Fibroblast of pulmonary artery (primary cell): ENCODE measurements at places on chromosomes 12 and 14.
A peak's percentile ranks its signal among the peaks of the same experiment; 100 is the strongest.

- no peak for DNase-seq
Observed at GRCh38 chr14:98593361-98593761, 678.6 kb downstream of the BCL11B start.

- DNase-seq: no peak
Observed at GRCh38 chr14:33812601-33813000, 138.3 kb downstream of the EGLN3 start.

DNA sequence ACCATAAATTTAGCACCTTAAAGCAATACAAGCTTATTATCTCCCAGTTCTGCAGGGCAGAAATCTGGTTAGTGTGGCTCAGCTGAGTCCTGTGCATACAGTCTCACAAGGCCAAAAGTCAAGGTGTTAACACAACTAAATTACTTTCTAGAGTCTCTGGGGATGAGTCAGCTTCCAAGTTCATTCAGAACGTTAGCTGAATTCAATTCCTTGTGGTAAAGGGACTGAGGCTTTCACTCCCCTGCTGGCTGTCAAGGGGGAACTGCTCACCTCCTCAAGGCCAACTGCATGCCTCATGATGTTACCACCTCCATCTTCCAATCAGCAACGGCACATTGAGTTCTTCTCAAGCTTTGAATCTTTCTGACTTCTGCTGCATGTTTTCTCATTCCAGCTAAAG, 27.6 kb downstream of the EML5 start:
- peak; percentile 0 for DNase-seq

DNA sequence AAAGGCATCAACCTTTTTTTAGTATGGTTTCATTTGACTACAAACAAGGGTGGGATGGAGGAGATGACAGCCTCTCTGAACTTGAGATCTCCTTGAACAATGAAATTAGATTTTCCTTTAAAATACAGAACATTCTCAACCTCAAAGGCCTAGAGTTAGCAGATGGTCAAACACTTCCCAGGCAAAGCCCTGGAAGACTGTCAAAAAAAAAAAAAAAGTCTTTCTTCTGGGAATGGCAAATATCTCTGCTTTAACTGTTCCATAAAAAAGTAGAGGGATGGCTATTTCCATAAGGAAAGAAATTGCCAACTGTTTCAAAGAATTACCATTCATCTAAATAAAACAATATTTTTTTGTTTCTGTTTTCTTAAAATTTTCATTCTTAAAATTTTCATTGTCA, 870.8 kb downstream of the GALC start:
- DNase-seq: no peak

DNA sequence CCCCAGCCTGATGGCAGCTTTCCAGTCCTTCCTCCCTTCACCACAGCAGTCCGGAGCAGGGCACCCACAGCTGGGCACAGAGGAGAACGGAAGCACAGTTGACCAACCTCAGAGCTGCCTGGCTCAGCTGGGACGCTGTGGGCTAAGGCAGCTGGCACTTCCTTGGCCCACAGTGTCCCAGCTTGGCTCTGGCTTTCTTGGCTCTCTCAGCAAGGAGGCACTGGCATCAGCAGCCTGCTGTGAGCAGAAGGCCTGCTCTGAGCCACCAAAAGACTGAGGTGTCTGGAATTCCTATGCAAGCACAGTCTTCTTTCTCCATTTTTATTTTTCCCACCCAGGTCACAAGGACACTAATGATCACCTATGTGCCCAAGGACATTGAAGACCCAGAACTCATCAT, 32.6 kb downstream of the NGB start:
- DNase-seq: no peak

- no peak for DNase-seq
Observed at GRCh38 chr14:91098591-91098990, 15.3 kb upstream of the DGLUCY start.

DNA sequence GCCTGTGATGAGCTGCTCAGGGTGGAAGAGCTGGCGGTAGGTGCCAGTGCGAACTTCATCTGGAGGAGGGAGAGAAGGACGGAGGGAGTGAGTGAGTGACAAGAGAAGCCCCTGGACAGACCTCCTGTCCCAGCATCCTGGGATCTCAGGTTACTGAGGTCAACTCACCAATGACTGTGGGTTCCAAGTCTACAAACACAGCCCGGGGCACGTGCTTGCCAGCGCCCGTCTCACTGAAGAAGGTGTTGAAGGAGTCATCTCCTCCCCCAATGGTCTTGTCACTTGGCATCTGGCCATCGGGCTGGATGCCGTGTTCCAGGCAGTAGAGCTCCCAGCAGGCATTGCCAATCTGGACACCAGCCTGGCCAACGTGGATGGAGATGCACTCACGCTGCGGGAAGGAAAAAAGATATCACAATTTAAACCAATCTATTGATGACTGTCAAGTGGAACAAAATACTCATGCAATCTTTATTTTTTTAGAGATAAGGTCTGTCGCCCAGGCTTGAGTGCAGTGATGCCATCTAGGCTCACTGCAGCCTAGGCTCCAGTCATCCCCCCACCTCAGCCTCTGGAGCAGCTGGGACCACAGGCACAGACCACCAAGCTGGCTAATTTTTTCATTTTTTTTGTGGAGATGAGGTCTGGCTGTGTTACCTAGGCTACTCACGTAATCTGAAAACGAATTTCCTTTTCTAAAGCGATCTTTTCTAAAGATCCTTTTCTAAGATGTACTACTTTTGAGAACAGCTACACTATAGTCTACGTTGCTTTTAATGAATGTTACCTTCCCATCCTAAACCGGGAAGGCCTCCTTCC, 1.7 kb downstream of the TUBA1B start:
- no peak for DNase-seq

DNA sequence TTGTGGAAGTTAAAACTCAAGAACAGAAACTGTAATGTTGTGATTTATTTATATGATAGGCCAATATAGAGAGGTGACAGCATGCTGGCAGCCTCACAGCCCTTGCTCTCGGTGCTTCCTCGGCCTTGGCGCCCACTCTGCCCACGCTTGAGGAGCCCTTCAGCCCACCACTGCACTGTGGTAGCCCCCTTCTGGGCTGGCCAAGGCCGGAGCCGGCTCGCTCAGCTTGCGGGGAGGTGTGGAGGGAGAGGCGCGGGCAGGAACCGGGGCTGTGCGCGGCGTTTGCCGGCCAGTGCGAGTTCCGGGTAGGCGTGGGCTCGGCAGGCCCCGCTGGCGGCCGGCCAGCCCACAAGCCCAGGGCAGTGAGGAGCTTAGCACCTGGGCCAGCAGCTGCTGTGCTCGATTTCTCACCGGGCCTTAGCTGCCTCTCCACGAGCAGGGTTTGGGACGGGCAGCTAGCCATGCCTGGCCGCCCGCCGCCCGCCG, 65.8 kb upstream of the SLC8A3 start:
- DNase-seq: peak; percentile 29

GRCh38 chr14:36580141-36580855, 2.1 kb downstream of the NKX2-8 start:
- DNase-seq: no peak

DNA sequence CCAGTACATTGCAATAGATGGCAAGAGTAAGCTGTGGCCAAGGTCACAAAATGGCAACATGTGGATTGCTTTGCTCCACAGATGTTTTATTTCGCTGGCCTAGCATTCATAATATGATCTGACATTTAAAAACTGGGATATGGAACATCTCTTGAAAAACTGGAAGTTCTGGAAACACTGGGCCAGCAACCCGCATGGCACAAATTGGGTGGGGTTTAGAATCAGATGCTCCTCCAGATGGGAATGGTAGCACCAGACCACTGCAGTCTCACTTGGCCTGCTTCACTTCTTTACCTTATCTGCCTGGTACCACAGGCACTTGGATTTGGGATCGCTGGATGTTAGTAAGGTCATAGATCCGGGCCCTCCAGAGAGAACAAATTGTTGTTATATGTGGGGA, 10.1 kb downstream of the ZC2HC1C start:
- DNase-seq: no peak

DNA sequence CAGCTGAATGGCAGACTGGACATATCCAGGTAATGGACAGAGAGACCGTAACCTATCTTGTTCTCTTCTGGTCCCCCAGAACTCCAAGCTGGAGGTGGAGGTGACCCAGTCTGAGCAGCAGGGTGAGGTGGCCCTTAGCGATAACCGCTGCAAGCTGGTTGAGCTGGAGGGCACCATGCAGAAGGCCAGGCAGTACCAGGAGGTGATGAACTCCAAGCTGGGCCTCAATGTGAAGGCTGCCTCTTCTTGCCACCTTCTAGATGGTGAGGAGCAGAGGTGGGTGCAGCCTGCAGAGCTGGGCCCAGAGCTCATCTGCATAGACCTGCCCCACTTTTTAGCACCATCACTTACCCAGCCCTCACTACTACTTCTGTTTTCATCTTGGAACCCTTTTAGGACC, 7.2 kb upstream of the KRT86 start:
- DNase-seq: no peak

- DNase-seq: no peak
Observed at GRCh38 chr14:101009531-101009930, 106.0 kb upstream of the RTL1 start.

DNA sequence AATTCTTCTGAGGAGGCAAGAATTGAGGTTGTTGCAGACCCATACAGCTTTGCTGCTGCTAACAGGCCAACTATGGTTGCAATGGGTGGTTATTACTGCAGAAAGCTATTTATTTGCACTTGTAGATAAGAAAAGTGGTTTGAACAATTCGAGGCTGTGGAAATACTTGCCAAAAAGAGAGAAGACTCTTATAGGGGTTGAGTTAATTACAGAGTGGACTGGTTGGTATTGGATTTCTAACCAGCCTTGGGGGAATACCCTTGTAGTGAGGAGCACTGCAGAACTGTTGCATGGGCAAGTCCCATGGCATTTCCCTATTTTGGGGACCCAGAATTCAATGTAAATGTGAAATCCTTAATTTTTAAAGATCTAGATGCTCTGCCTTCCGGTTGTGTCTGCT, 120.5 kb downstream of the KCNMB4 start:
- DNase-seq: no peak

GRCh38 chr14:61511558-61511948, 183.8 kb upstream of the HIF1A start:
- DNase-seq: no peak

DNA sequence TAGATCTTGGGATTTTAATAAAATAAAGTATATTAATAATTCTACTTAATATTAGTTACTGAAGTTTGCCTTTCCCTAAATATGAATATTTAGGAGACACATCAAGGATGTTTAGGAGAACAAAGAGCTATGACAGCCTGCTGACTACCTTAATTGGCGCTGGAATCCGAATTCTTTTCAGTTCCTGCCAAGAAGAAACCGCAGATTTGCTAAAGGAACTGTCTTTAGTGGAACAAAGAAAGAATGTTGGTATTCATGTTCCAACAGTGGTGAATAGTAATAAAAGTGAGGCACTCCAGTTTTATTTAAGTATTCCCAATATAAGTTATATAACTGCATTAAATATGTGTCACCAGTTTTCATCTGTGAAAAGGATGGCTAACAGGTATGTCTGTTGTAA, 54.5 kb downstream of the MIS18BP1 start:
- peak; percentile 72 for DNase-seq

GRCh38 chr12:52060498-52061177, 9.1 kb upstream of the ATG101 start:
- peak; percentile 62 for DNase-seq

- DNase-seq: no peak
Observed at GRCh38 chr14:23929136-23929535, 24.4 kb upstream of the DHRS4 start.

- no peak for DNase-seq
Observed at GRCh38 chr12:131862600-131862993, 31.8 kb upstream of the ULK1 start.

DNA sequence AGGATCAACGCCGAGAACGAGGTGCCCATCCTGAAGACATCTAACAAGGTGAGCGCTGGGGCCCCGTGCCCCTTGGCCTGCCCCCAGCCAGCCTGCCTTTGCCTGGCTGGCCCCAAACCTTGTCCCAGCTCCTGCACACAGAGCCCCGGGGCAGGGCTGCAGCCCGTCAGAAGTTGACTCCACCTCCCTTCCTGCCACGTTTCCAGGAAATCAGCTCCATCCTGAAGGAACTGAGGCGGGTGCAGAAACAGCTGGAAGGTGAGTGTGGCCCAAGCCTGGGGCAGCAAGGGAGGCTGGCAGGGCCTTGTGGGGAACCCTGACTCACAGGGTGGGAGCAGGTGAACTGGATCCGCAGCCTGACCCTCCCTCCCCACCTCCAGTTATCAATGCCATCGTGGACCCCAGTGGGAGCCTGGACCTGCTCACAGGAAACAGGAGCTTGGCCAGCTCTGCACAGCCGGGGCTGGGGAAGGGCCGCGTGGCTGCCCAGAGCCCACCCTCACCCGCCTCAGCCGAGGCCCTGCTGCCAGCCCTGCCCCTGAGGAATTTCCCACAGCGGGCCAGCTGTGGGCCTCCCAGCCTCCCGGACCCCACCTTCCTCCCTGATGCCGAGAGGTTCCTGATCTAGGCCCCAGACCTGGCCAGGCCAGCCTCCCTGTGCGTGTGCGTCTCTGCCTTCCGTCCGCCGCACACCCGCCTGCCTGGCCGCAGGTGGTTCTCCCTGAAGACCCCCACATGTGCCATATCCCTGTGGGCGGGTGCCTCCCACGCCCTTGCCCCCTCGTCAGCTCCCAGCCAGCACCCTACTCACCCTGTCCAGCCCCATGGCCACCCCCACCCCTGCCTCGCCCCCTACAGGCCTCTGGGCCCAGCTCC, 29.5 kb downstream of the CEP170B start:
- no peak for DNase-seq

- peak; percentile 89 for DNase-seq
Observed at GRCh38 chr12:104710940-104711689, 247.0 kb downstream of the SLC41A2 start.

DNA sequence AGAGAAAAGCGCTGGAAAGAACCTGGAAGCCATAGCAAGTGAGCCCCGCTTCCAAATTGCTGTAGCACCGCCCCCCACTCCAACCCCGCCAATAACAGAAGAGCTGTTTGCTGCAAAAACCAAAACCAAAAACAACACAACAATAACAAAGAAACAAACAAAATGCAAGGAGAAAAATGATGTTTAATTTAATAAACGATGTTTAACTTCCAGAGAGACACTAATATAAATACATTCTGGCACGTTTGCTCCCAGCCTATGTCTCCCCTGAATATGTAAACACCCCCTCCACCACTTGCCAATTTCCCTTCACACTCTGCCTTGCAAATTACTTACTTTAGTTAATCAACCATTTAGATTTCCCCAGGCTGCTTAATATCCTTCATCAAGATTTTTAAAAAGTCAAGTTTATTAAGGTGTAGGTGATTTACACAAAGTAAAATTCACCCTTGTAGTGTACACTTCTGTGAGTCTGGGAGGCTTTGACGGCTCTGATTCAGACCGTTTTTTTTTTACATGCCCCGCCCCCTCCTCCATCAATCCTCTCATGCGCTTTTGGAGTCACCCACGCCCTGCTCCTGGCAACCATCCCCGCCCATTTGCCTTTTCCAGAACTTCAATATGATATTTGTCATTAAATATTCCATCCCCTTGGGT, 482 bp upstream of the IFI27L2 start:
- peak; percentile 48 for DNase-seq
